LHCN-M2 (cell line): ENCODE measurements at places on chromosomes 16 and 17.

DNA sequence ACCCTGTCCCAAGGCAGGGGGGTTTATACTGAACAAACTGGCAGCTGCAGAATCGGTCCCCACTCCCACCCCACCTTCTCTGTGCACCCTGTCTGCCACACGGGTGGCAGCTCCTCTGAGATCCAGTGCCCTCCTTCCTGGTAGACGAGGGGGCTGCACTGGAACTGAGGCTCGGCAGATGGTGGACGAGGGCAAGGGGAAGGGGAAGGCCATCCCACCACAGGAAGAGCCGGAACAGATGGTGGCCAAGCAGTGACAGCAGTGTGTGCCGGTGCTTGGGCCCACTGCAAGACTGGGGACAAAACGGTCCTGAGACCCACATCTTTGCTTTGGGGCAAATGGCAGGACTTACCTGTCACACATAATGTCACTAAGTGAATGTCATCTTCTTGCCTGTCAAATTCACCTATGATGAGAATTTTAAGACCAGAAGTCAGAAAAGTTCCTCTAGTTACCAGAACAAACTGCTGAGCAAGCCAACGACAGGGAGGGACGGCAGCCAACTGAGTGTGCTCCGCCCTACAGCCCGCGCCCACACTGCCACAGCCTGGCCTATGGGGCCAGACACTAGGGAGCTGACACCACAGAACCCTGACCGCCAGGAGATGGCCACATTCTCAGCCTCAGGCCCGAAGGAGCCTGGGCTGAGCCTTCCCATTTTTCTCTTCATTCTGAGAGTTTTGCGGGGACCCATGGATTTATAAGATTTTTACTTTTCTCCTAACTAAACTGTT is 14.4 kb downstream of the NTAN1 start:
- peak; percentile 48 for DNase-seq

DNA sequence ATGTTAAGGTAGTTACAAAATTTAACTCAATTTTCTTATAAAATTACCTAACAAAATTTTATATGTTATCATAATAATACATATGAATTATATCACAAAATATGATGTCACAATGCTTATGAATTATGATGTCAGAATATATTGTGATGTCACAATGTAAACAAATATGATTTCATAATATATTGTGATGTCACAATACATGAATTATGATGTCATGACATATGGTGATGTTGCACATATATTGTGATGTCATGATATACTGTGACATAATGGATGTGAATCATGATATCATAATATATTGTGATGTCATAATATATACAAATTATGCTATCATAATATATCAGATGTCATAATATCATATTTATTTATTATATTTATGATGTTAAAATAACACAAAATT is 1879.9 kb downstream of the TP53TG3F start:
- DNase-seq: peak; percentile 0

DNA sequence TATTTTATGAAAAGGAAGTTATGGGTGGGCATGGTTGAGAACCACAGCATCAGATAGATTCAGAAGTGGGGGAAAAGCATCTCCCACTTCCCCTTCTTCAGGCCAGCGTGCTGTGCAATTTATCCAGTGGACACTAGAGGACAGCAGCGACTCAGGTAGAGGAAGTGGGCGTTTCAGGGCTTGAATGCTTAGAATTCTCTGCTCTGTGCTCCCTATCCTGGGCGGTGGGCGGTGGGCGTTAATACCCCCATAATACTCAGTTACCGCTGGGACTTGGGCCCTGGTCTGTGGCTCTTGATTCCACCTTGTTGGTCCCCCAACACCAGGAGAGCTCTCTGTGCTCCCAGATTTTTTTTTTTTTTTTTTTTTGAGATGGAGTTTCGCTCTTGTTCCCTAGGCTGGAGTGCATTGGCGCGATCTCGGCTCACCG is 3.7 kb upstream of the LYZL6 start:
- DNase-seq: peak; percentile 17

DNA sequence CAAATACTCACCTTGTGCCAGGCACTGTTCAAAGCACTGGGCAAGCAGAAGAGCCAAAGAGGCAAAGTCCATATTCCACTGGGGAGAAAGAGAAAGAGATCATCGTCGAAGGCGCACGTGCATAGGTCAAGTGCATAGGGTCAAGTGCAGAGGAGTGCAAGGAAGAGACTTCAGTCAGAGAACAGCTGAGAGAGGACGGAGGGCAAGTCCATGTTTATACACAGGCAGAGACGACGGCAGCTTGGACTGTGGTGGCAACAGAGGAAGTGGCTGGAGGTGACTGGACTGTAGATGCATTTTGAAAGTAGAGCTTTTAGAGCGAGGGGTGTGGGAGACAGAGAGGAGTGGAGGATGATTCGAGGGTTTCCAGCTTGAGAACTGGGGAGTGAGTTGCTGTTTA is 74.7 kb upstream of the SDK2 start:
- DNase-seq: no peak

DNA sequence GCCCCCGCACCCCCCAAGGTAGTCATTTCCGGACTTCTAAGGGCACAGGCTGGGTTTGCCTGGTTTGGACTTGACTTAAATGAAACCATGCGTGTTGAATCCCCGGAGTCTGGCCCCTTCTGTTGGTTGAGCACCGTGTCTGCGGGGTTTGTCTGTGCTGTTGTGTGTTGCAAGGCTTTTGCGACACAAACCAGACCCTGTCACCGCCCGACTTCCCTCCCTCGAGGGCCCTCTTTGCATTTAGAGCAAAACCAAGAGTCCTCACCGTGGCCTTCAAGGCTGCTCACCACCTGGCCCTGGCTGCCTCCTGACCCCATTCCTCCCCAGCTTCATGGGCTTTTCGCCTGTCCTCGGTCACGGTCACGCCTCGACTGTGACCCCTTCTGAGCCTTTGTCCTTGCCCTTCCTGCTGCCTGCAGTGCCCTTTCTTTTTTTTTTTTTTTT is 7.4 kb downstream of the CRISPLD2 start:
- DNase-seq: no peak

GRCh38 chr17:60390925-60391470 is 935 bp downstream of the USP32 start:
- peak; percentile 56 for DNase-seq

DNA sequence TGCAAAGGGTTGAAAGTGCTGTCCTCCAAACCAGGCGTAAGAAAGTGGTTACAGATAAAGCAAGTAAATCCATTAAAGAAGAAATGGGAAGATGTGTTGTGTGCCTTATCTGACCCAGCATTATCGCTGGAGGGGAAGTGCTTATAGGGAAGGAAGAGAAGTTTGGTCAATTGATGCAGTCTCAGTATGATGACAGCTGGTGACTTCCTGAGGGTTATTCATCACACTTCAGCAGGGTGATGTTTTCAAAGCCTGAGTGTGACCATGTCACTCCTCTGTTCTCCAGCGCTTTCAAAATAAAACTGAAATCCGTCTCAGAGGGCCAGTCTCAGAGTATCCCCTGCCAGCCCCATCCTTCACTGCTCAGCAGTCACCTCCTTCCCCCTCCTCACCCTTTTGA is 505.4 kb upstream of the RBFOX1 start:
- no peak for DNase-seq

GRCh38 chr17:50272711-50273653 is 1.3 kb upstream of the TMEM92 start:
- peak; percentile 30 for DNase-seq

- no peak for DNase-seq
These were observed 232.8 kb upstream of the SALL1 start for GRCh38 chr16:51383909-51384308.

- DNase-seq: peak; percentile 52
These were observed 51.8 kb downstream of the SMPD3 start for GRCh38 chr16:68396481-68396880.

DNA sequence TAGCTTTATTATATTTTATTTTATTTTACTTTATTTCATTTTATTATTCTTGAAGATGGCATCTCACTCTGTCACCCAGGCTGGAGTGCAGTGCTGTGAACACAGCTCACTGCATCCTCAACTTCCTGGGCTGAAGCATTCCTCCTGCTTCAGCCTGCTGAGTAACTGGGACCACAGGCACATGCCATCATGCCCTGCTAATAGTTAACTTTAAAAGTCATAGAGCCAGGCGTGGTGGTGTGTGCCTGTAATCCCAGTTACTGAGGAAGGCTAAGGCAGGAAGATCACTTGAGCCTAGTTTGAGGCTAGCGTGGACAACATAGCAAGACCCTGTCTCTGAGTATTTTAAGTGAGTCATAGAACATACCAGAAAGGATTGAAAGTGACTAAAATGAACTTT is 38.7 kb downstream of the ESRP2 start:
- DNase-seq: peak; percentile 36

DNA sequence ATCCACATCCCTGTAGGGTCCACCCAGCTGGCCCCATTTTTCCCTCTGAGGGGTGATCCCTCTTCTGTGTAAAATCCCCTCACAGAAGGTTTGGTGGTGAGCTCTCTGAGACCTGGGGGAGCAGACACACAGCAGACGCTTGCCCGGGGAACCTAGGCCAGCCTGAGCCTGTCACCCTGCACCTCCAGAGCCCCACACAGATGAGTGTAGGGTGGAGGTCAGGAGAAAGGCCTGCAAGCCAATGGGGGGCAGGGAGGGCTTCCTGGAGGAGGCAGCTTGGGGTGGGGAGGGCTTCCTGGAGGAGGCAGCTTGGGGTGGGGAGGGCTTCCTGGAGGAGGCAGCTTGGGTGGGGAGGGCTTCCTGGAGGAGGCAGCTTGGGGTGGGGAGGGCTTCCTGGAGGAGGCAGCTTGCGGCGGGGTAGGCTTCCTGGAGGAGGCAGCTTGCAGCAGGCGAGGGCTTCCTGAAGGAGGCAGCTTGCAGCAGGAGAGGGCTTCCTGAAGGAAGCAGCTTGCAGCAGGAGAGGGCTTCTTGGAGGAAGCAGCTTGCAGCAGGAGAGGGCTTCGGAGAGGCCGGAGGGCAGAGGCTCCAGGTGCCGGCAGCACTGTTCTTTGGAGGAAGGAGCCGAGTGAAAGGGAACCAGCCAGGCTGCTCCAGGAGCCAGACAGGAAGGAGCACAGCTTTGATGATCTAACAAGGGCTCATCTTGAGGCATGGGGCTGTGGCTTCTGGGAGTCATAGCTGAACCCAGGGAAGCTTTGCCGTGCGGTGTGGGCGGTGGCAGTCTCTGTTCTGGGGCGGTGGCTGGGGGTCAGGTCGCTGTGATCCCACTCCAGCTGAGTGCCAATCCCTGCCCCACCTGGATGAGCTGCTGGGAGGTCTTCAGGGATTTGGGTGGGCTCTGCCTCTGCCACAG is 83.7 kb upstream of the ZNF469 start:
- peak; percentile 47 for DNase-seq

GRCh38 chr16:56354016-56354415 is 71.3 kb downstream of the AMFR start:
- DNase-seq: no peak

GRCh38 chr17:21283482-21284318 is 811 bp upstream of the MAP2K3 start:
- DNase-seq: no peak

- no peak for DNase-seq
These were observed 84.2 kb downstream of the HELZ start for GRCh38 chr17:67160791-67161190.

DNA sequence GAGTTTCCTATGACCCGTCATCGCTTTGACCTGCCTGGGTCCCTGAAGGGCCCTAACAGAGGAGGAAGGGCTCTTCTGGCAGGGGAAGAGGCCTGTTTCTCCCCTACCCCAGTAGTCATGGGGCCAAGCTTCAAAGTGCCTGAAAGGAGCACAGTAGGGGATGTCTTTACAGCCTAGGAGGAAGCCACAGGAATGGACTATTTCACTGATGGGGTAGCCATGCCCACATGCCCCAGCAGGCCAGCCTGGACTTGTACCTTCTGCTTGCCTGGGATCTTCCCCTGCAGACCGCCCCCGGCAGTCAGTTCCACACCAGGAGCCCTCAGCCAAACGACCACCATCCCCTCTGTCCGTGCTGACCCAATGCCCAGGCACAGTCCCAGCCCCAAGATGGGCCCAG is 41.8 kb upstream of the PEMT start:
- DNase-seq: no peak

DNA sequence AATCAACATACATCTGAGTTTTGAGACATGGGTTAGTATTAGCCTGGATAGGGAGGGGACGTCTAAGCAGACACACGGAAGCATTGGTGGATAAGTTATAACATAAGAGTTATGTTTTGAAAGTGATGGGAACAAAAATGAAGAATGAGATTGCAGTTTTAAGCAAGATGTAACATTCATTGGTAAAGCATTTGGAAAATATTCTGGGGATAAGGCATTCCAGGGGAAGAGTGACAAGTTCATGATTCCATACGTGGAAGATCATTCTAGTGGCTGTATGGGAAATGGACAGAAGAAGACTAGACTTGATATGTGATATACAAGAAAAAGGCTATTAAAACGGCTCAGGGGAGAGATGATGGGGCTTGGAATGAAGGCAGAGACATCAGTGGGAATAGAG is 632.9 kb downstream of the CDH8 start:
- DNase-seq: no peak

- DNase-seq: no peak
These were observed 1.4 kb upstream of the CTCF start for GRCh38 chr16:67560827-67561342.
